NCI-H1105 treated with DMSO at 0.1 percent for 48 hours (cell line): ENCODE measurements at places on chromosomes 2 and 18.

GRCh38 chr2:36458106-36458505 is 102.5 kb downstream of the CRIM1 start:
- no peak for DNase-seq

GRCh38 chr2:234288974-234289455 is 207.9 kb downstream of the ARL4C start:
- DNase-seq, result peak; percentile 52

- no peak for DNase-seq
Observed at GRCh38 chr2:163123526-163123925, 285.0 kb upstream of the KCNH7 start.

GRCh38 chr2:220521551-220521950 is 894.1 kb downstream of the SLC4A3 start:
- no peak for DNase-seq
